ENCODE measurements at places on chromosomes 7 and 10. TPM values are rescaled to one million over a fixed set of nuclear protein-coding genes. Genes with fewer than 3 reads are reported as not detected.

PNLIP gene
- not detected for total RNA-seq

SPDYE2B gene
- not detected for total RNA-seq

NME8 gene
- total RNA-seq, result not detected

AQP1 gene
- 0.15 TPM for total RNA-seq

PLCE1 gene
- total RNA-seq, result not detected

ABCB1 gene
- 15.7 TPM for total RNA-seq

ZNF503 gene
- 0.80 TPM for total RNA-seq

TMEM178B gene
- 1.9 TPM for total RNA-seq

AKR1C8 gene
- 0.14 TPM for total RNA-seq

RELN gene
- not detected for total RNA-seq

DCLRE1C gene
- total RNA-seq, result 47.4 TPM

MPP7 gene
- total RNA-seq, result 1.4 TPM
